ENCODE measurements at places on chromosomes 5 and 9.

- DNase-seq, result no peak
Measured at GRCh38 chr5:170421826-170422225, 32.7 kb upstream of the KCNMB1 start.

DNA sequence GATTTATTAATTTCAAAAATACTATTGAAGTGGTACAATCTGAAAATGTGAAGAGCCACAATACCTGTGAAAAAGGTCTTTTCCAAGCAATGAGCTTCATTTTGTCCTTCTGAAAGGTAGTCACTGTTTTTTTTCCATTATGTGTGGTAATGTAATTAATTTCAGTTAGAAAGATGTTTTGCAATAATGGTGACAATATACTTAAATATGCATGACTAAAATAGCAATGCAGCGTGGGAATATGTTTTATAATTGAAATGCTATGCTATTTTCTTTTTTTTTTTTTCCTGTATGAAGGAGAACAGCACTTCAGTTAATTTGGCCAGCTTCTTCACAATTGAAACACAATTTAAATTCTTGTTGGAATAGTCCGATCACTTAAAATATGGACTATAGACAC lies 41.9 kb downstream of the NPR3 start:
- DNase-seq, result peak; percentile 50

- DNase-seq, result no peak
Measured at GRCh38 chr5:33206962-33207506, 233.7 kb upstream of the TARS1 start.

DNA sequence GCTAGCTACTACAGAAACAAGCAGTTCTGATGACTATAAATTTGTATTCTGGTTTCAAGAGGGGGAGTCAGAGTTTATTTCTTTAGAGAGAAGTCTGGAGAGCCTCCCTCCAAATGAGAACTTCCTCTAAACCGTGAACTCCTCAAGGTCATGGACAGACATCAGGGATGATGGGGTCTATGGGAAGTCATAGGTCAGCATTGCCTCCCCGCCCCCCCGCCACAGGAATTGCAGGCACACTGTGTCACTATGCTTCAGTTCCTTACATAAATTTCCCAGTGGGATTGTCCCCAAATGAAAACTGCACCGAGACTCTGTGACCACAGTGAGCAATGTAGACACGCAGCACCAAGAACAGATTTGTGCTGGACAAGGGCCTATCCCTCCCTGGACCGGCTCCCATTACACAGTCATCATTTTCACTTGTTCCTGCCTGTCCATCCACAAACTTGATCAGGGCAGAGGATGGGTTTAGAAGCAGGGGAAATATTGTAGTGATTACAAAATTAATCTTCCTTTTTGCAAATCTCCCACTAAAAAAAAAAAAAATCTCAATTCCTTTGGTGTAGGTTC lies 300.3 kb downstream of the EFNA5 start:
- no peak for DNase-seq

DNA sequence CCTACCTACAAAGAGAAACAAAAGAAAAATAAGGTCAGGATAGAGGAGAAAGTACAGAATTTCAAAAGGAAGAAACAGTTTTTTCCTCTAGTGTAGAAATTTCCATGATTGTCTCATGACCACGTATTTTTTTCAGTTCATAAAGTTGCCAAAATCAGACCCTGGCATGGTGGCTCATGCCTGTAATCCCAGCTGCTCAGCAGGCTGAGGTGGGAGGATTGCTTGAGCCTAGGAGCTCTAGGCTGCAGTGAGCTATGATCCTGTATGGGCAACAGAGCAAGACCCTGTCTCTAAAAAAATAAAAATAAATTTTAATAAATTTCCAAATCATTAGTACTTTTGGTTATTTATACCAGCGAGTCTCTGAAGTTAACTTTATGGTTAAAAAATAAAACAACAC lies 37.8 kb downstream of the CWC27 start:
- DNase-seq, result no peak

- DNase-seq, result peak; percentile 81
Measured at GRCh38 chr9:130448035-130448624, 3.4 kb downstream of the ASS1 start.

- no peak for DNase-seq
Measured at GRCh38 chr9:127862075-127863011, 7.9 kb upstream of the ENG start.

- DNase-seq, result no peak
Measured at GRCh38 chr5:154761046-154761736, 6.0 kb downstream of the LARP1 start.

GRCh38 chr5:55897206-55897894 lies 46.2 kb downstream of the IL31RA start:
- no peak for DNase-seq

DNA sequence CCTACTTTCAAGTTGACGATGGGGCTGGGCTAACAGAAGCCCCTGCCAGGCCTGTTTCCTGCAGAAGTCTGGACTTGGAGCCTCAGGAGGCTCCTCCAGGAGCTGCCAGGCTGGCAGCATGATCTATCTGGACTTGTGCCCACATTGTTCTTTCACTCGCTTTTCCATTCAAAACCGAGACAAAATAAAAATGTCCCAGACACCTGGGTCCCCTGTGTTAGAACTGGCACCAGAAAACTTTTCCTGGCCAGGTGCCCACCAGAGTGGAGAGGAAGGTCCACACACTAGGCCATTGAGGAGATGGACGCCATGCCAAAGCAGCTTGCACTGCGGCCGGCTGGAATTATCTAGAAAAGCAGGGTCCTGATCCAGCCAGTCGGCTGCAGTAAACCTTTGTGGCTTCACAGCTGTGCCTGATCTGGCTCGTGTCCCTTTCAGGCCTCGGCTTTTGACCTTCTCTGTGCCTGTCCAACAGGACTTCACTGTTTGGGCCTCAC lies 78.2 kb downstream of the GCNT1 start:
- no peak for DNase-seq
